ENCODE measurements at places on chromosomes 5 and 9.

DNA sequence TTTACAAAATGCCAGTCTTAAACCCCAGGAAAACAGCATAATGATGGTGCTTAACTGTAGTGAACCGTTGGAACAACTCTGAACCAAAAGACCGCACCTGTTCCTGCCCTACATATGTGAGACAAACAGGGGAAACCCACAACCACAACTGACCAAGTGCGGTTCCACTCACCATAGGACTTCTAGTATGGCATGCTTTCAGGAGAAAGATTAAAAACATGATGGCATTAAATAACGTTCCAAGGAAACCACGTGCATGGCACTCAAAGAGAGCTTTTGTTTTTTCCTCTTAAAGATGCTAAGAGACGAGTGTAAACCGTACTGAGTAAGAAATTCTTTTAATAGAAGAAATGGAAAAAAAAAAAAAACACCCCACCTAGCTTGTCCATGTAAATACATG, 119.8 kb downstream of the SSBP2 start:
- no peak for DNase-seq

- DNase-seq = no peak
Observed at GRCh38 chr9:93635186-93636107, 59.1 kb downstream of the PHF2 start.

GRCh38 chr9:2700909-2701550, 16.3 kb upstream of the KCNV2 start:
- DNase-seq = no peak

DNA sequence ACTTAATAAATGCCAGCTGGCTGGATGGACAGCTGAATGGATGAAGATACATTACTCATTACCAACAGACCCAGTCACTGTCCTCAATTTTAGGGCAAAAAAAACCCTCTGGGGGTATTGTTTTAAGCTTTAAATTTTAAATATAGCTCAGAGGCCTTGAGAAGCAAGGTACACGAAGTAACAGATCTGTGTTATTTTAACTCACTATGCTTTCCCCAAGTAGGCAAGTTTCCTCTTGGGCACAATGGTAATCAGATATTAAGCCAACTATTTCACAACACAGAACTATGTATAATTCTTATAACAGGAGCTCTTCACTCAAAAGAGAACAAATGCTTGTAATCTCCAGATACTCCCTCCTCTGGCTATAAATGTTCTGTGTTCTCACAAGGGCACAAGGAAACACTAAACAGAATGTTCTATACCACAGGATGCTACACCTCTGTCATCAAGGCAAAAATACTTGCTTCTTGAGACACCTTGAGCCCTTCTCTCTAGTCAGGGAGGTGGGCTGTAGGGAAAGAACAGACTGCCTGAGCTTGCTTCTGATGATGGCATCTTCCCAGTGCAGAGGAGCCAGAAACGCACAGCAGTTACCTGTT, 443.8 kb downstream of the SPOCK1 start:
- DNase-seq = no peak

DNA sequence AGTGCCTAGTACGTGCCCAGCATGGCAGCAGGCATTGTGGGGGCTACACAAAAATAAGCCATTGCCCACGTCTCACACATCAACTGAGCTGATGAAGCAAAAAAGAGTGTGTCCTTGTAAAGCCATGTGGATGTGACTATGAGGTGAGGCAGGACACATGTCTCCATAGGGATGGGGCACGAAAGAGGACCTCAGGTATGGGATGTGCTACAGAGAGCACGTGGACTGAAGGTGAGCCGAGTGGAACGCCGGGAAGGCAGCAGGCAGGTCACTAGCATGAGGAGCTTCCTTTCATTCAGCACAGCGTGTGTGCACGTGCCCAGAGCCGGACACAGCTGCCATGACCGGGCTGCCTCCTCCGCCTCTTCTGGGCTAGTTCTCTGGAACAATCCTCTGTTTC, 429.8 kb downstream of the SPOCK1 start:
- no peak for DNase-seq

DNA sequence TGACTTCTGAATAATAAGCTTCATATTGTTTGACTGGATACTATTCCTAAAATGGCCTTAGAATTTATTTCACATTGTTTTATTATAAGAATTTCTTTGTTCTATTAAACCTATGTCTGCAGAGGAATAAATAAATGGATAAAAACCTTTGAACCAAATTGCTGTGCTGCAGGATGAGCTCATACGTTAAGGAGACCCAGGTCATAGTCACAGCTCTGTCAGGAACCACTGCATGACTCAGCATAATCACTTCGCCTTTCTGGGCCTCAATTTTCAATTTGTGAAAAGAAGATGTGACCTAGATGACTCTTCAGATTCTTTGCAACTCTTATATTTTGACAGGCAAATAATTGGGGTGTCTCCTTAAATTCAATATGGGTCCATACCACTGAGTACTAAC, 36.7 kb upstream of the HMHB1 start:
- no peak for DNase-seq

GRCh38 chr5:88806338-88806737, 76.6 kb downstream of the MEF2C start:
- DNase-seq = no peak

DNA sequence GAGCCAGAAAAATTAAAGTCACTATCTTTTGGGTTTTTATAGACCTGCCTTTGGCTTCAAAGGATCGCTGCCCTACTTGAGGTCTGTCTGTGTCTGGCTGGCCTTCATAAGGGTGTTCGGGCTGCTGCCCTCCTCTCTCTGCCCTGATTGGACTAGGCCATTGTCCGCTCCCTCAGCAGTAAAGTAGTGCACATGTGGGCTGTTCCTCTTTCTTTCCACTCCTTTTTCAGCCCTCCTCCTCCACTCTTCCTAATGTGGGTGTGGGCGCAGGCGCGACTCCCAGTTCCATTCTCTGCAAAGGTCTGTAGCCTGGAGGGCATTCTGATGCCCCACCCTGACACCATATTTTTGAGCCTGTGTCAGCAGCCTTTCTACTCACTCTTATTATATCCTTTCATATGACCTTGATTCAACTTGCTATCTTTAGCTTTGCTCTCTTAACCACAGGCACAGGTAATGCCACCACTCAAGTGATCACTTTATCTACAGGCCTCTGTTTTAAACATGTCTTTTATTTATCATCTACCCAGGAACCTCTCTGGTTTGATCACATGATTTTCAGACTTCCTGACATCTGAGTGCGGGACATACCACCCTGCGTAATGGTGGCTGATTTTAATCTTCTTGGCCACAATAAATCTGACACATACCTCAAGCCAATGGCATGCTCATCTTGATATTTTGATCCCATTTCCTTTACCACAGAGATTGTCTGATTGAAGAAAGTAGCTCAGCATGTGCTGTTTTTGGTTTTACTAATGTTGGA, 144.5 kb downstream of the AOPEP start:
- DNase-seq = no peak

DNA sequence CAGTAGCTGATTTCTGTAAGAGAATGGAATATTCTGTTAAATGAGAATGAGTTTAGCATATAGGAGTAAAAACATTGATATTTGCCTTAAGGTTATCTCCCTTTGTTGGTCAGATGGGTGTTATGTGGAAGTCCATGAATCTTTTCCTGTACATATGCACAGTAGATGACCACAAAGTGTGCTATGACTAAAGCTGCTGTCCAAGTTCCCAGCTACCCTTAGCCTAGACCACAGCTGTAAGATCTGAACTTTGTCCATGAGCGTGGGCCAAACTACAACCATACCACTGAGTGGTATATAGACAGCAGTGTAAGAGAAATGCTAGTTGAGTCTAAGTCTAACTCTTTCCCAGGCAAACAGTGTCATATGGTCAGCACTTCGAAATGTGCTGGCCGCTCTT, 48.8 kb downstream of the CD180 start:
- DNase-seq = no peak

GRCh38 chr5:16492398-16493140, 27.0 kb upstream of the ZNF622 start:
- no peak for DNase-seq
